ENCODE measurements at places on chromosomes 11 and 22.

GRCh38 chr11:2890466-2891294 lies 5.1 kb upstream of the CDKN1C start:
- H3K27me3 ChIP-seq = no peaks in the 10 kb centered on the region
- no peak overlapping the region for H3K4me3 ChIP-seq
- peaks cover 65% of the 10 kb centered on the region for H3K4me1 ChIP-seq
- H3K27ac ChIP-seq = peak overlapping the region; percentile 91
- peak; percentile 86 for DNase-seq
- no peaks in the 10 kb centered on the region for H3K36me3 ChIP-seq

DNA sequence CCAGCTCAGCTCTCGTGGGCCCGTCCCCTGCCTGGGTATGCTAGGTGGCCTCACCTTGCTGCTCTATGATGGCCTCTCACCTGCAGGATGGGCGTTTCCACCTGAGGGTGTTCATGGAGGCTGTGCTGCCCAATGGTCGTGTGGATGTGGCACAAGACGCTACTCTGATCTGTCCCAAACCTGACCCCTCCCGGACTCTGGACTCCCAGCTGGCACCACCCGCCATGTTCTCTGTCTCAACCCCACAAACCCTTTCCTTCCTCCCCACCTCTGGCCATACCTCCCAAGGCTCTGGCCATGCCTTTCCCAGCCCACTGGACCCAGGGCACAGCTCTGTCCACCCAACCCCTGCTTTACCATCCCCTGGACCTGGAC lies 2.1 kb downstream of the ZP1 start:
- H3K27ac ChIP-seq = no peak overlapping the region
- peaks cover 51% of the 10 kb centered on the region for H3K4me1 ChIP-seq
- no peak for DNase-seq
- H3K36me3 ChIP-seq = no peaks in the 10 kb centered on the region
- no peaks in the 10 kb centered on the region for H3K27me3 ChIP-seq

- peaks cover 10% of the 10 kb centered on the region for H3K4me1 ChIP-seq
- H3K27ac ChIP-seq = no peak overlapping the region
- no peak for DNase-seq
- no peak overlapping the region for H3K4me3 ChIP-seq
These were observed 28.0 kb downstream of the SWAP70 start for GRCh38 chr11:9691865-9692264.

GRCh38 chr11:103733889-103734288 lies 302.6 kb upstream of the DDI1 start:
- no peak for DNase-seq
- no peak overlapping the region for H3K4me3 ChIP-seq
- no peaks in the 10 kb centered on the region for H3K27me3 ChIP-seq
- no peak overlapping the region for H3K27ac ChIP-seq

GRCh38 chr22:17477391-17477833 lies 85.9 kb upstream of the SLC25A18 start:
- H3K36me3 ChIP-seq = peaks cover 6% of the 10 kb centered on the region
- H3K27me3 ChIP-seq = no peaks in the 10 kb centered on the region
- no peak overlapping the region for H3K4me3 ChIP-seq
- peaks cover 6% of the 10 kb centered on the region for H3K4me1 ChIP-seq
- DNase-seq = no peak

GRCh38 chr22:22946131-22946530 lies 58.5 kb downstream of the IGLL5 start:
- no peaks in the 10 kb centered on the region for H3K27me3 ChIP-seq
- H3K4me1 ChIP-seq = peaks cover 4% of the 10 kb centered on the region
- H3K27ac ChIP-seq = no peak overlapping the region
- no peaks in the 10 kb centered on the region for H3K36me3 ChIP-seq
- DNase-seq = no peak

DNA sequence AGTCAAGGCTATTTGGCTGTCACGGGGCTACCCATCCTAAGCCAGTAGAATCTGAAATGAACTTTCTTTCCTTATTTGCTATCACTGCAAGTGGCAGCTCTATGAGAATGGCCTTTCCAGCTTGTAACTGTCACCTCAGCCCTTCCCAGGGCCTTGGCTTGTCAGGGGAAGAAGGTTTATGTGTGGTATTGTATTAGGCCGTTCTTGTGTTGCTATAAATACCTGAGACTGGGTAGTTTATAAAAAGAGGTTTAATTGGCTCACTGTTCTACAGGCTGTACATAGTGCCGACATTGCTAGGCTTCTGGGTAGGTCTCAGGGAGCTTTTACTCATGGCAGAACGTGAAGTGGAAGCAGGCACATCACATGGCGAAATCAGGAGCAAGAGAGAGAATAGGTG lies 26.8 kb upstream of the E2F8 start:
- no peaks in the 10 kb centered on the region for H3K4me1 ChIP-seq
- no peak overlapping the region for H3K4me3 ChIP-seq
- no peak for DNase-seq
- H3K27me3 ChIP-seq = peaks cover 2% of the 10 kb centered on the region
- no peak overlapping the region for H3K27ac ChIP-seq

DNA sequence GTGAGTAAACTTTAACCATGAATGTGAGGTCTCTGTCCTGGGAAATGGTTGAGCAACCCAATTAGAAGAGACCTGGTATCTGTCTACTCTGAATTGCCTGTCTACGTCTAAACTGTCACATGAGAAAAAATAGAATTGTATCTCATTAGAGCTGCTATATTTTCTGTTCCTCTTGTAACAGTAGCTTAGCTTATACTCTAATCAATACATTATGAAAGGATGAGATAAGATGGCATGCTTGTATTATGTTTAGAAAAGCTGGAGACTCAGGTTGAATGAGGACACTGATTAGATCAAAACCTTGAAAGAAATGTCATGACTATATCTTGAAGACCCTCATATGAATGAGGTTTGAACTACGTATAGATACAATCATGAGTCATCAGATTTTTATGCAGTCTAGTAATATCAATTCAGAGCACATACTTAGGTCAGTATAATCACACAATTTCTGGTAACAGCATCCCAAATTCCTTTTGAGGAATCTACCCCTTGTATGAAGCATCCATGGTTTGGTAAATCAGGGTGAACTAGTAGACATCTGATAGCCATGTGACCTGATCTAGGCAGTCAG lies 561.5 kb upstream of the CHORDC1 start:
- no peaks in the 10 kb centered on the region for H3K27me3 ChIP-seq
- no peaks in the 10 kb centered on the region for H3K36me3 ChIP-seq
- no peak overlapping the region for H3K4me3 ChIP-seq
- H3K27ac ChIP-seq = no peak overlapping the region
- no peak for DNase-seq

Measured in muscle of leg (tissue), 16 donors.